NCI-H2107 (cell line): ENCODE measurements at places on chromosomes 5 and 9.

- DNase-seq: no peak
Observed at GRCh38 chr5:37859805-37860204, 20.0 kb upstream of the GDNF start.

GRCh38 chr5:65927503-65928321, 1.3 kb downstream of the ERBIN start:
- no peak for DNase-seq

DNA sequence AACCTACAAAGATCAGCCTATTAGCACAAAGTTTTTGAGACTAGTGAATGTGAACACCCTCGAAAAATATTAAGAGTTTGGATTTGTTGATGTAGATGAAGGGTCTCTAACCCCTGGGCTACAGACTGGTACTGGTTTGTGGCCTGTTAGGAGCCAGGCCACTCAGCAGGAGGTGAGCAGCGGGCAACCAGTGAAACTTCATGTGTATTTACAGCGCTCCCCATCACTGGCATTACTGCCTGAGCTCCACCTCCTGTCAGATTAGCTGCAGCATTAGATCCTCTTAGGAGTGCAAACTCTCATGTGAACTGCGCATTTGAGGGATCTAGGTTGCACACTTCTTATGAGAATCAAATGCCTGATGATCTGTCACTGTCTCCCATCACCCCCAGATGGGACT, 11.2 kb upstream of the PAM start:
- no peak for DNase-seq

- DNase-seq: no peak
Observed at GRCh38 chr5:84384604-84385575, at the start of gene EDIL3. Gene EDIL3 (minus strand): TSS chr5:84384880. CDS start chr5:84384374, 506 bp downstream.

DNA sequence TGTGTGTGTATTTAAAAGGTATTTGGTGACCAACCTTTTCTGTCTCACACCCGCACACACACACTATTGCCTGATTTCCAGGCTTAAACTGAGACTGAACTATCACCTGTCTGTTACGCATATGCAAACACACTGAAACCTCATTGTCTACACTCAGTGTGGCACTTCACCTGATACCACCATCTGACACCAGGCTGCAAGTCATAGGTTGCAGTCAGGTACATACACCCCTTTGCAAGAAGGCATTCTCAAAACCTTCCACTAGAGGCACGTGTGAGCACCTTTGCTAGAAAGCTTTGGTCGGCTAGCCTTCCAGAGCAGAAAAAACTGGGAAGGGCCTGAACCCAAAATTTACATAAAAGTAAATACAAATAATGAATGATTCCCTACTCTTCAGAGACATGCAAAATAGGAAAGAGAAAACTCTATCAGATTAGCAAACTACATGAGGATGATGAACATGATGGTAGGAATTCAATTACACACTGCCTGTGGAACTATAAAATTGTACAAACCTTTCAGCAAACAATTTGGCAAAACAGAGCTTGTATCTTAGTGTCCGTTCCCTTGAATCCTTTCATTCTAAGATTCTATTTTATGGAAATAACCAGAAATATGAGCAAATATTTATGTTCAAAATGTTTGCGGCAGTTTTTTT, 5.9 kb upstream of the FOXD1 start:
- peak; percentile 53 for DNase-seq

DNA sequence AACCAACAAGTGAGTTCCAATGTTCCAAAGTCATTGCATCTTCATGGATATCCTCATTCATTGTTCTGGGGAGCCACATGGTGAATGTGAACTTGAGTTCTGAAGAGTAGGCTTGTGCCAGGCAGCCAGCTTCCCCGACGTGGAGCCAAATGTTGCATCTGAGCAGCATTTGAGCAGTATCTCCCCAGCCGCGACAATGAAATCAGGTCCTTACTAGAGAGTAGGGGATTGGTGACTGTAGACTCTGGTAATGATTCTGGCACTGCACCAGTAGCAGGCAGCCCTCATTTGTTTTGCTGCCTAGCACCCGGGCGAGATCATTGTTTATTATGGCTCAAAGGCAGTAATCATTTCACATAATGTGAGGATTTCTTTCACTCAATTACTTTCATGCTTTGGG, 451.4 kb upstream of the C9orf72 start:
- DNase-seq: no peak

GRCh38 chr9:125852386-125852785, 105.2 kb downstream of the PBX3 start:
- DNase-seq: no peak

DNA sequence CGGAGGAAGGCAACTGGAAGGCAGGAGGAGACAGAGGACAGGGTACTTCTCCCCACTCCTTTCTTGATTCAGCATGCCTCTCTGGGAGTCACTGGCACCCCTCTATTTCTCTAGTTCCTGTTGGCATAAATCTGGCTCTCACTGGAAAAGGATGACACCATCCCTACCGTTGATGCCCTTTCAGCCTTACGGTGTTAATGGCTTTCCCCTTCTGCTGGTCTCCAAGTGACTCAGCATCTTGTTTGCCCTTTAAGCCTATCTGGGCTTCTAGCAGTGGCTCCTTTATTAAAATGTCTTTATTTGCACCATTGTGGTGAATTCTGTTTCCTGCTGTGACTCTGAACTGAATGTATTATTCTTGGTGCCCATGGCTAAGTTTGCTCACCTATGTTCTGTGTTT, 227.3 kb upstream of the GLRA1 start:
- no peak for DNase-seq

GRCh38 chr9:2771661-2772060, 54.4 kb downstream of the KCNV2 start:
- no peak for DNase-seq

- DNase-seq: no peak
Observed at GRCh38 chr9:33785914-33786313, 9.4 kb upstream of the PRSS3 start.

- DNase-seq: no peak
Observed at GRCh38 chr9:79012561-79012960, 559.2 kb upstream of the TLE4 start.

- DNase-seq: no peak
Observed at GRCh38 chr9:114282104-114282485, 40.8 kb upstream of the ORM1 start.

DNA sequence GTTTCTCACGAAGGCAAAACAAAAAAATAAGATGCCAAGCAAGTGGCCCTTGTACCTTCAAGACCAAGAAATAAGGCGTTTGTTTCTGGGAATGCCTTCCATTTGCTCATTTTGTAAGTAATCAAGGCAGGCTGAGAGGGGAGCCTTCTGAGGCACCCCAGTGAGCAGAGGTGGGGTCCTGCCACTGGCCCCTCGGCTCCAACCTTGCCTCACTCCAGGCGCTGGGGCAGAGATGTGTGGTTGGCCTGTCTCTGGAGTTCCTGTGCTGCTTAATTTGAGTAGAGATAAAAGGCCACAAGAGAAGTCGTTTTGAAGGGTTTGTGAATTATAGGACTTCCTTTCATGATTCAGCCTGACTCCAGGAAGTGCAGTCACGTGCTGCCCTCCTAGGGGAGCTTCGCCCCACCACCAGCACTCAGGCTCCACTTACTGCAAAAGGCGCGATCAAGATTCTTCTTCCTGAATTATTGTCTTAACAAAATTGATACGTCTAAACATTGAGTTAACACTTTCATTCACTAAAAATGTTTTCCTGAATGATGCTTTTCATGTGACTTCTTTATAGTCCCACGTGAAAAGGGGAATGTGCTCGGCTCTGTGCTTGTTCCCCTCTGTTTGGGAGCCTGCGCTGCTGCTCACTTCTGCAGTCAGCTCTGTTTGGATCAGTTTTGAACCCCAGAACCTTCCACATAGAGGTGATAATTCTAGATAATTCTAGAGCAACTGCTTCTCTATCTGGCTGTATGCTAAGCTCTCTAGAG, 13.7 kb downstream of the SYK start:
- no peak for DNase-seq

DNA sequence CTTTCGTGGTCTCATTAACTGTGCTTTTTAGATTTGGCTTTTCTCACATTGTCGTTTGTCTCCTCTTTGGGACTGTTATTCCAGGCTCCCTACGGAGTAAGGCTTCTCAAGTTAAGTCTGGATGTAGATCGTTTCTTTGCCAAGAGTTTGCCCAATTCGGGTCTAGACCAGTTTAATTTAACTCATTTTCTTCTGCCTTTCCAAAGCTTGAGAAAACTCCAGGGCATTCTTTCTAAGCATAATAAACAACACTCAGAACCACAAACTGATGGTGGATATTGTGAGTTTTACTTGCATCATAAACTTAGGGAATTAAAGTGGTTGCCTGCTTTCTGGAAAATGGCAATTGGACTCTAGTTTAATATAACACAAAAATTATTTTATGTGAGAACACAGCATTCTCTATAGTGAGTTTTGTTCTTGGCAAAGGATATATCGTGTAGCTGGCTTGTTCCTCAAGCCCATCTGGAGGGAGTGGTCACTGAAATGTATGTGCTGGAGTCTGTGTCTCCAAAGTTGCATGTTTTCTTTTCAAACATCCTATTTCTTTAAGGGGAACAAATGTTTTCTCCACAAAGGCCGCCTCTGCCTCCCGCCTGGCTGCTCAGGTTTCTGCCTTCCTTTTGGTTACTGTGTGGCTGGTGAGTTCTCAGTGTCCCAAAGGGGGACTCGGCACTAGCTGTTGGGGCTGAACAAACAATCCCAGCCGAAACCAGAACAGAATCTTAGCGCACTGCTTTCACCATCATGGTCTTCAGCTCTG, 211.3 kb upstream of the FBN2 start:
- no peak for DNase-seq

DNA sequence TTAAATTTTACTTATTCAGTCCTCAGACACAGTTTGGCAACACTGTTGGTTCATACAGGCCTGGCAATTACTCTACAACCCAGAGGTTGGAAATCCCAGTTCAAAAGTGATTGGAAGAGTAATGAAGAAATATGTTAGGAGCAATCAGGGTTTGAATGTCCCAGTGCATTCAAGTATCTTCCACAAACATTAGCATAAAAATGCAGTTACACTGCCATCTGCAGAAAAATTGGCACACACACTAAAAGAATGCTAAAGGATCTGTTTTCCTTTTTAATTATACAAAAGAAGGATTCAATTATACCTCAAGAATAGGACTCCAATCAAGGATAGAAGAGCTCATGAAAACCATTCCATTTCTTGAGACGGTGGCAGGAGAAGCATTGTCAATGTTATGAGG, 130.2 kb downstream of the DNAH5 start:
- no peak for DNase-seq

GRCh38 chr5:174073122-174073660, 27.7 kb downstream of the NSG2 start:
- no peak for DNase-seq

- DNase-seq: peak; percentile 70
Observed at GRCh38 chr9:95313010-95313498, 4.5 kb downstream of the FANCC start.

GRCh38 chr5:172910828-172911627, 48.2 kb upstream of the RPL26L1 start:
- no peak for DNase-seq

DNA sequence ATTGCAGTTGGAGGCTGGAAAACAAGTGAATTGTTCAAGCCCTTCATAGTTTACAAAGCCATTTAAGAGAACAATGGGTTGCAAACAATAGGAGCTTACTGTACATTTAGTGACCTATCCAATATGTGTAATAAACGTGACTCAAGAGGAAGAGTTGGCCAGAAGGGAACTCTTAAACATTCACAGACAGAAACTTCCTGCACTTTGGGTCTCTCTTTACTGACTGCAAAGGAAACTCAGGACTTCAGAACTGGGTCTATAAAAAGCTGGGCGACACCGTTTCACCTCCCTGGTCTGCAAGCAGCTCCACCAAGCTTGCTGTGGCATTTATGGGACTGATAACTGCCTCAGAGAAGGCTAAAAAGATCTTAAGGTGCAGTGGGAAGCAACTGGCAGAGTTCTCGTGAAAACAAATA, 48.7 kb upstream of the SPATA31D4 start:
- DNase-seq: no peak

- DNase-seq: no peak
Observed at GRCh38 chr9:17906176-17906840, 327.4 kb downstream of the SH3GL2 start.

DNA sequence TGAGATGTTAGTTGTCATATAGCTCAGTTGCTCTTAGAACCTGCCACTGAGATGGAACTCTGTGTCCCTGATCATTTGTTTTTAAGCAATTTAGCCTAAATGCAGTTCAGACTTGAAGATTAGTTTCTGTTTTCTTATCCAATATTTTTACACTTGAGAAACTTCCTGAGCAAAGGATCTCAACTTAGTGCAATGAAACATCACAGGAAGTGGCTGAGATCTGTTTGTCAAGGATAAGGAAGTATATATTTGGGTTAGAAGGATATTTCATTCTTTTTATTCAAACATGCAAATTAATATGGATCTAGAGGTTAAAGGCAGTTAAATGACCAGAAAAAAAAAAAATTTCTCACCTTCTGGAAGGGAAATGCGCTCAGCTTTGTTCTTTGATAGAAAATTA, 19.7 kb upstream of the F2R start:
- DNase-seq: no peak

- no peak for DNase-seq
Observed at GRCh38 chr5:147406636-147407035, 103.2 kb downstream of the DPYSL3 start.
